ENCODE measurements at places on chromosomes 1 and 21. TPM values are rescaled to one million over a fixed set of nuclear protein-coding genes. Genes with fewer than 3 reads are reported as not detected.

The FCAMR gene
- total RNA-seq: not detected

The PYHIN1 gene
- total RNA-seq: not detected

The GJB5 gene
- not detected for total RNA-seq

The S100A16 gene
- 7.1 TPM for total RNA-seq

The RTCA gene
- total RNA-seq: 29.6 TPM

GRCh38 chr1:161299347-161299746 lies 10.4 kb downstream of the MPZ start:
- peaks cover 10% of the 10 kb centered on the region for H3K4me1 ChIP-seq
- no peak for DNase-seq
- H3K4me3 ChIP-seq: no peak overlapping the region
- no peak overlapping the region for H3K27ac ChIP-seq
- H3K27me3 ChIP-seq: no peaks in the 10 kb centered on the region

- no peak for DNase-seq
- peak overlapping the region; percentile 65 for H3K4me3 ChIP-seq
- H3K36me3 ChIP-seq: no peaks in the 10 kb centered on the region
Measured at GRCh38 chr1:32765570-32766327, 51.4 kb downstream of the YARS1 start.

DNA sequence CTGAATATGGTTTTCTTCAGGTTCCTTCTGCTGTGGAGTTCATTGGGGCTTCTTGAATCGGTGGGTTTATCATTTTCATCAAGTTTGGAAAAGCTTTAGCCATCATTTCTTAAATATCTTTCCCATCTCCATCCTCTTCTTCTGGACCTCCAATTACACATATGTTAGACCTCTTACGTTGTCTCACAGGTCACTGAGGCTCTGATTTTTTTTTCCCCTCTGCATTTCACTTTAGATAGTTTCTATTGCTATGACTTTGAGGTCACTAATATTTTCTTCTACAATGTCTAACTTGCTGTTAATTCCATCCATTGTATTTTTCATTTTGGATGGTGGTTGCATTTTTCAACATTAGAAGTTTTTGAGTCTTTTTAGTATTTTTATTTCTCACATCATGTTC lies 47.3 kb upstream of the CASZ1 start:
- H3K27ac ChIP-seq: no peak overlapping the region
- H3K4me3 ChIP-seq: no peak overlapping the region
- no peak for DNase-seq
- peaks cover 3% of the 10 kb centered on the region for H3K27me3 ChIP-seq
- H3K36me3 ChIP-seq: no peaks in the 10 kb centered on the region

All from neural crest cell (in vitro differentiated cells).